Posterior cingulate gyrus (tissue), 11 donors: ENCODE measurements at places on chromosomes 16 and 17.
A peak's percentile ranks its signal among the peaks of the same experiment; 100 is the strongest.

DNA sequence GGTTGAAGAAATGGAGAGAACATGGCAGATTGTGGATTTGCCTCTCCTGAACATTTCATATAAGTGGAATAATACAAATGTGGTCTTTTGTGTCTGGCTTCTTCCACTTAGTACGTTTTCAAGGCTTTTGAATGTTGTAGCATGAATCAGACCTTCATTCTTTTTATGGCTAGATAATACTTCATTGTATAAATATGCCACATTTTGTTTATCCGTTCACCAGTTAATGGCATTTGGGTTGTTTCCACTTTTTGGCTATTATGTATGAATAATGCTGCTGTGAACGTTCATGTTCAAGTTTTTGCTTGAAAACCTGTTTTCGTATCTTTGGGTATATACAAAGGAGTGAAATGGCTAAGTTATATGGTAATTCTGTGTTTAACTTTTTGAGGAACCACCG, 130.4 kb downstream of the TANC2 start:
- no peak for DNase-seq

- no peak for DNase-seq
These were observed 45.0 kb upstream of the NACA2 start for GRCh38 chr17:61635913-61636432.

DNA sequence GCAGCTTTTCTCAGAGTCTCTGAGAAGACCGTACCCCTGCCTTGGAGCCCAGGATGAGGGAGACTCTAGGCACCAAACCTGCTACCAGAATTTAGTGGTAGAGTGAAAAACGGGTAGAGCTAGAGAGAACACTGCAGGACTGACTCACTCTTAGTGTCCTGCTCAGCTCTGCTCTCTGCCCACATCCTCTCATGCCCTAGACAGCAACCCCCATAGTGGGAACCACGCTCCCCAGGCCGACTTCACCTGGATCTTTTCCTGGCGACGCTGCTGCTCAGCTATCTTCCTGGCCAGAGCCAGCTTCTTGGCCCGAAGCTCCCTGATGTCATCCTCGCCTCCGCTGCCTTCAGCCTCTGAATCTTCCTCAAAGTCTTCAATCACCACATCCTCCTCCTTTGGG, 26.7 kb downstream of the HIC1 start:
- peak; percentile 44 for DNase-seq

GRCh38 chr16:68762996-68763756, 26.1 kb downstream of the CDH1 start:
- peak; percentile 30 for DNase-seq

- peak; percentile 87 for DNase-seq
These were observed at the start of gene LASP1NB for GRCh38 chr17:38925263-38925995. Gene LASP1NB, plus strand, starts transcription at chr17:38925614.

DNA sequence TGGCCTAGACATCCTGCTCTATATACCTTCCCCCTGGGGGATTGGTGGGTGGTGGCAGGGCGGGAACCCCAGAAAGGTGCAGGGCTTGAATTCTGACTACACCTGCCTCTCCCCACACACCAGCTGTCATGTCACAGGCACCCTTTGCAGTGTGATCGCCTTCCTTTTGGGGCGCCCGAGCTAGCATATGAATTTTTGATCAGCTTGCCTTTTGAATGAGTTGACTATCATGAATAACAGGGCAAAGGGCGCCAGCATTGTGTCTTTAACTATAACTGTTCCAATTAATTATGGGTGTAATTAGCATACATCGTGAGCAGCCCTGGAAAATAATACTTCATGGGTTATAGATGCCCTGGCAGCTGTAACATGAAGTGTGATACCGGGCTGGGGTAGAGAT, 72.7 kb downstream of the CYLD start:
- no peak for DNase-seq

DNA sequence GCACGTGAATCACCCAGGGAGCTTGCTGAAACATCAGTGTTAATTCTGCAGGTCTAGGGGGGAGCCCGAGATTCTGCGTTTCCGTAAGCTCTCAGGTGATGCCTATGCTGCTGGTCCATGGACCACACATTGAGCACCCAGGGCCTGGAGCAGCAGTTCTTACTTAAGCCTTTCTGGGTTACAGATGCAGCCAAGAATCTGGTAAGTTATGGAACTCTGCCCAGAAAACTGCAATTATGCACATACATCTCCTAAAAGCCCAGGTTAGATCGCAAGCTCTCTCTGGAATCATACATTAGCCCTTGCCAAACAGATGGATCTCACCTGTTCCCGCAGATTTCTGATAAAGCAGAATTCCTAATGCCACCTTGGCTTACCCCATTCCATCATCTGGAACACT, 265.9 kb upstream of the SALL1 start:
- DNase-seq, result no peak

DNA sequence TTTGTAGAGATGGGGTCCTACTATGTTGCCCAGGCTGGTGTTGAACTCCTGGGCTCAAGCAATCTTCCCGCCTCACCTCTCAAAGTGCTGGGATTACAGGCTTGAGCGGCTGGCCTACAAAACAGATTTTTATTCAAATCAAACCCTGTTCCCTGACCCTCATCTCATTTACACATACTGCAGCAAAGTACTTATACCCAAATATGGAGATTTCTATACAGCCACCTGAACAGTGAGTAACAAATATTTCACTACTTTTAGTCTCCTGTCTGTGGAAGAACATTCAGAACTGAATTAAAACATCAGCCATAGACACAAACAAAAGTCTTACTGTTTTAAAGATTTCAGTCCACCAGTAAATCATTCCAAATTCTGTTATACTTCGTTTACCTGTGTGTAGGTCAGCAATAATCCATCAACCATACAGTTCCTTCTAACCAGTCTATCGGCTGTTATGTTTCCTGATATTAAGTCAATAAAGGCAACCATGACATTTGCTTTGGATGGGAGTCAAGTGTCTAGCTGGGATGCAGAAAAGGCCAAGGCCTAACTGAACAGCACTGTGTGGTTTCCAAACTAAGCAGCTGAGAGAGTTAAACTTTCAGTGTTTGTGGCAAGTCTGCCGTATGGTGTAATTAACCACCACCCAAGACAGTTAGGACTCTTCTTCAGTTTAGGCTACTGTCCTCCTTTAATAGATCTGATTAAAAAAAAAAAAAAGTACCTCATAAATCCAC, 22.3 kb downstream of the ERN1 start:
- no peak for DNase-seq

- no peak for DNase-seq
These were observed 55.6 kb downstream of the COTL1 start for GRCh38 chr16:84562174-84562815.

- no peak for DNase-seq
These were observed 47.4 kb downstream of the AXIN2 start for GRCh38 chr17:65514082-65514481.

DNA sequence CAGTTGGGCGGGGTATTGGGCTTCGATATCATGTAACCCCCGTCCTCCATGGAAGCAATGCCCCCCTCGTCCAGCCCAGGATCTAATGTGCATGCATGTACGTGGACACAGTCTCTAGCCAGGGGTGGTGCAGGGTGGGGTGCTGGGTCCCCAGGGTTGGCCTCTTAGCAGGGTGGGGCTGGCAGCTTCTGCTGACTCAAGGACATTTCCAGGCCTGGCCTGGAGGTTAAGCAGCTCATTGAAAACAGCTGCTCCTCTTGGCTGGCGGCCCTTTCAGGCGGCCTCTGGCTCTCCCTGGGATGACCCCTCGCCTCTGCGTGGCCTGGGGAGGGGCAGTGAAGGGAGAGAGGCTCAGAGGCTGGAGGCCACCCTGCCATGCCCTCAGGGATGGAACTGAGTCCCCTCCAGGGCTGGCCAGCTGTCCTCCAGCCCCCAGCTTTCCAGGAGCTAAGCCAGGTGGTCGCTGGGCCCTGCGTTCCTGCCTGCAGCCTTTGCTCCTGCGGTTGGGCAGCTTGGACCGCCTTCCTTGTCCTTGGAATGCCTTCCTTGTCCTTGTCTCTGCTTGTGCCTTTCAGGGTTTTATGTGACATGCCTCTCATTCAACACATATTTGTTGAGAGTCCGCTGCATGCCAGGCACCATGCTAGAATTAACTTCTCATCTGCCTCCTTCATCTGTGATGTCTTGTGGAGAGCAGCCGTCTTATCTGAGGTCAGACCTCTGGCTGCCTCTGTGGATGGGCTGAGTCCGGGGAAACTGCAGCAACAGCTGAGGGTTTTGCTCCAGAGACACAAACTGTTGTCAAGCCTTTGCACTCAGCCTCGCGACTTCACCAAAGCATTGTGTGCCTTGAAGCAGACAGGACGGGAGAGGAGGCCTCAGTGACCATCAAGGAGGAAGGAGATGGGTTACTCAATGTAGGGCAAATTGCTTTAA, 26.6 kb downstream of the MRC2 start:
- DNase-seq, result peak; percentile 14

DNA sequence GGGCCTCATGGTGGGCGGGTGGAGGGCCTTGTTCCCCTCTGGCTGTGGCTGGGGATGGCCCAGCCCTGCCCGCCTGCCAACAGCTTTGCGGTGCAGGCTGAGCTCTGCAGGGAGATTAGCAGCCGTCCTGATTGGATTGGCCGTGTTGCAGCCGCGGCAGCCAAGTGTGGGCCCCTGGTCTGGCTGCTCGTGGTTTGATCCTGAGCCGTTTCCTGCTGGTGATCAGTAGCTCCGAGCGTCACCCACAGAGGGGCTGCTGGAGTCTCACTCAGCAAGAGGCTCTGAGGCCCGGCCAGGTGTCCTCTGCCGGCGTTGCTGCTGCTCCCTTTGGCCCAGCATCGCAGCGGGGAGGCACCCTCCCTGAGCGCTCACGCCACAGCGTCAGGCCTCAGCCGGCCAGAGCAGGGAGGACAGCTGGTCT, 32.5 kb downstream of the BAIAP2 start:
- DNase-seq, result no peak

DNA sequence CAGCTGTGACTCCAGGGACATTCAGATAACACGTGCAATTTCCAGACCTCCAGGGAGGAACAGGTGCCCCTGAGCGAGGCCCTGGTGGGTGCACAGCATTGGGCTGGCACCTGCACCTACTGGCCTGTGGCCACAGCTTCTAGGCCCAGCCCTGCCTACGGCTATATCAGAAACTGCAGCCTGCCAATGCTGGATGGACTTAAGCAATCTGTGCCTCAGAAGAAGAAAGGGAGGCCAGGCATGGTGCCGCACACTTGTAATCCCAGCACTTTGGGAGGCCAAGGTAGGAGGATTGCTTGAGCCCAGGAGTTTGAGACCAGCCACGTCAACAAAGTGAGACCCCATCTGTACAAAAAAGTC, 12.4 kb downstream of the PITPNM3 start:
- no peak for DNase-seq

DNA sequence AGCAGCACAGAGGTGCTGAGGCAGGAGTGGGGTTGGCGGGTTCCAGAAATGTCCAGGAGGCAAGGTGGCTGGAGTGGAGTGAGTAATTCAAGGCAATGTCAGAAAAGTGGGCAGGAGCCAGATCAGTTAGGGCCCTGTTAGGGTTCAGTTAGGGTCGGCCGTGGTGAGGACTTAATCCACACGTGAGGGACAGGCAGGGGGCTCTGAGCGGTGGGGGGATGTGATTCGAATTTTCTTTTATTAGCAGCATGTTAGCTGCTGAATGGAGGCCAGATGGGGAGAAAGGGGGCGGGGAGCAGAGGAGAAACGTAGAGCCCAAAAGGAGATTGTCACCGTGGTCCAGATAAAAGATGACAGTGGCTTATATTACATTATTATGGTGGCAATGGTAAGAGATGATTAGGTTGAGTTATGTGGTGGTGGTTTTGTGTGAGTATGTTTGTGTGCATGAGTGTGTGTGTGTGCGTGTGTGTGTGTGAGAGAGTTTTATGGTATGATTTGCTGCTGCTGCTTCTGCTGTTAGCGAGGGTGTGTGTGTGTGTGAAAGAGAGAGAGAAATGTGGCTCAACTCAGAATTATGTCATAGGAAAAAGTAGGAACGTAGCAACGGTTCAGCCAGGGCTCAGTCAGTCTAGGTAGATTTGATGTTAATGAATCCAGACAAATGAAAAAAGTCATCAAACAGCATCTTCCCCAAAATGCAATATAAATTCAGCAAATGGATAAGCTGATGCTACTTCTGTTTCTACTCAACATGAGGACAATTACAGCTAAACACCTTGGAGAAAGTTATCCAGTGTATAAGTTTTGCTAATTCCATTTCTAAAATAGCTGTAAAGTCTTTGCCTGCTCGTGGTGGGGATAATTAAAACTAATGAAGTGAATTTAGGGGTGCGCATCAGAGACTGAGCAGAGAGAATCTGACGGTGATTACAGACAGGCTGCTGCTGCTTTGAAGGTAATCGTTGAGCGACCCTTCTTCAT, 390.6 kb downstream of the HAPSTR1 start:
- no peak for DNase-seq

- DNase-seq, result no peak
These were observed 11.8 kb upstream of the SLC25A19 start for GRCh38 chr17:75301049-75301448.

DNA sequence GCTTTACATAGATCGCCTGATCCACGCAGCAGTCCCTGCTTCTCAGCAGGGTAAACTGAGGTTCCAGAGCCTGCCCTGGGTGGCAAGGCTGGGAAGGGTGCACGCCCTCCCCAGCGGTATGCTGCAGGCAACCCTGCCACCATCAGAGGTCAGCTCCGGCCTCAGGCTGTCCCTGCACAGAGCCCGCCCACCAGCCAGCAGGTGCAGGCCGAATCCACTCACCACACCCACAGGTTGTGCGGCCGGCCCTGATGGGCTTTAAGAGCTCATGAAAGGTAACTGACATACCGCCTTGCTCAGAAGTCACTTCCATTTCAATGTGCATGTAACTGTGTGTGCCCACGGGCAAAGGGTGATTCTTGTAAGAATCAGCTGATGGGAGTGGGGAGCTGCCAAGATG, 7.1 kb downstream of the RBFOX3 start:
- no peak for DNase-seq

DNA sequence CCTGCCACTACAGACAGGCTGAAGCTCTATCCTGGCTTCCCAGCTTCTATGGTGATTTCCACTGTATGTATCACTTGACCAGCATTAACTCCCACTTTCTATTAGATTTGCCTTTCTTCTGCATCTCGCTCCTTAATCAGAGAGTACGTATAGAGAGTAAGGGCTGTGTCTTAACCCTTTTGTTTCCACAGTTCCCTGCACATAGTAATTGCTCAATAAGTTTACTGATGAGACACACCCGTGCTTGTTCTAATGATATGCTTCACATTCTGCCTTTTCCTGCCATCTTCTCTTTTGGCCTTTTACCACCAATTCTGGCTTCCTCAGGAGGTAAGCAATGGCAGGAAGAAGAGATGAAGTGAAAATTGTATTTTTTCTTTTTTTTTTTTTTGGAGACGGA, 20.6 kb upstream of the USP36 start:
- no peak for DNase-seq
